ENCODE measurements at places on chromosomes 7 and 10.

GRCh38 chr7:143280160-143280559 is 4.6 kb upstream of the TMEM139 start:
- no peak for DNase-seq

DNA sequence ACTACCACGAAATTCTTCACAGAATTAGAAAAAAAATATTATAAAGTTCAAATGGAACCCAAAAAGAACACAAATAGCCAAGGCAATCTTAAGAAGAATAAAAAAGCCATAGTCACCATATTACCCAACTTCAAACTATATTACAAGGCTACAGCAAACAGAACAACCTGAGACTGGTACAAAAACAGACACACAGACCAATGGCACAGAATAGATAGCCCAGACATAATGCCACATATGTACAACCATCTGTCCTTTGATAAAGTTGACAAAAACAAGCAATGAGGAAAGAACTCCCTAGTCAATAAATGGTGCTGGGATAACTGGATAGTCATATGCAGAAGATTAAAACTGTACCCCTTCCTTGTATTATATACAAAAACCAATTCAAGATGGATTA is 808.5 kb upstream of the ZWINT start:
- DNase-seq = no peak

DNA sequence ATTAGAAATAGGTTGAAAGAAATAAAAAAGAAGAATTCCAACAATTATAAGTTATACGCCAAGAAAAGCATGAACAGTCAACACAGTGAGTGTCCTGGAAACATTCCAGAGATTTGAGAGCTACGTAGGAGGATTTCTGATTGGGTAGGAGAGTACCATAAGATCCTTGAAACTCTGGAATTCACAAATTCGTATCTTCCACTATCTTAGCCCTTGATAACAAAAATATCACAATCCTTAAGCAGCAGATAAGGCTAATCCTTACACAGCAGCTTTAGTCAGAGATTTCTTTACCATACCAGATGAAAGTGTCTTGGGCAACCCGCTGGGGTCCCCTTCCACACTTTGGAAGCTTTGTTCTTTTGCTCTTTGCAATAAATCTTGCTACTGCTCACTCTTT is 8.2 kb downstream of the TPK1 start:
- DNase-seq = no peak

- no peak for DNase-seq
These were observed 4.7 kb downstream of the LRWD1 start for GRCh38 chr7:102469351-102469971.

DNA sequence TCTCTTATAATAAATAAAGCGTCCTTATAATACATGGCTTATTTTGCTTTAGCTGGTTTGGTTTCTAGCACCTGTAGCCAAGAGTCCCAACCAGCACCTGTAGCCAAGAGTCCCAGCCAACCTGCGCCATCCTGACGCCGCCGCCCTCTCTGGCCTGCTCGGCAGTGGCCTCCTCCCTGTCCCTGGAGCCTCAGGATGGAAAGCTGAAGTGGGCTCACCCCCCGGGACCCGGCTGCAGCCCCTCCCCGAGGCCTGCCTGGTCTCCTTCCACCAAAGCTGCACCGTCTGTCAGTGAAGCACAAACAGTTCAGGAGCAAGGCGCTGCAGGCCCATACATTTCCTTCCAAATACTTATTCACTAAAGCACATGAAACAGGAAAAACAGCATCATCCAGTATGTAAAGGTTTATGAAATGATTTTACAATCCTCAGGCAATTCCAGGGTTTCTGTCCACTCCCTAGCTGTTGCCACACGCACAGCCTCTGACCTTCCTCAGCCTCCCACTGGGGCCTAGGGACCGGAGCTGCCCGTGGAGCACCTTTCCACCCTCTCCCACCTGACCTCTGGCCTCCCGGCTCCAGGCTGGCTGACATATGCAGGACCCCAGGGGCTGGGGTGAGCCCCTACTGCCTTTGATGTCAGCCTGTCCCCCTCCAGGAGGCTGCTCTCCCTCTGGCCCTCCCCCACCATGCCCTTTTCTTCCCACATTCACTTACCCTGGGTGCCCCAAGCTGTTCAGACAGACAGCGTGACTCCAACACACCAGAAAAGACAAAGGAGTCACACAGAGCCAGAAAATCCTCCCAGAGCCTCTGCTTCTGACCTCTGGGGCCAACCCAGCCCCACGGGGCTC is 149.6 kb upstream of the PPP2R2D start:
- DNase-seq = no peak

GRCh38 chr7:33888166-33888565 is 17.2 kb upstream of the BMPER start:
- DNase-seq = no peak

- peak; percentile 24 for DNase-seq
These were observed 427.1 kb downstream of the GPAM start for GRCh38 chr10:111756217-111757061.

- DNase-seq = no peak
These were observed 86.7 kb downstream of the ZMIZ1 start for GRCh38 chr10:79155301-79156081.

DNA sequence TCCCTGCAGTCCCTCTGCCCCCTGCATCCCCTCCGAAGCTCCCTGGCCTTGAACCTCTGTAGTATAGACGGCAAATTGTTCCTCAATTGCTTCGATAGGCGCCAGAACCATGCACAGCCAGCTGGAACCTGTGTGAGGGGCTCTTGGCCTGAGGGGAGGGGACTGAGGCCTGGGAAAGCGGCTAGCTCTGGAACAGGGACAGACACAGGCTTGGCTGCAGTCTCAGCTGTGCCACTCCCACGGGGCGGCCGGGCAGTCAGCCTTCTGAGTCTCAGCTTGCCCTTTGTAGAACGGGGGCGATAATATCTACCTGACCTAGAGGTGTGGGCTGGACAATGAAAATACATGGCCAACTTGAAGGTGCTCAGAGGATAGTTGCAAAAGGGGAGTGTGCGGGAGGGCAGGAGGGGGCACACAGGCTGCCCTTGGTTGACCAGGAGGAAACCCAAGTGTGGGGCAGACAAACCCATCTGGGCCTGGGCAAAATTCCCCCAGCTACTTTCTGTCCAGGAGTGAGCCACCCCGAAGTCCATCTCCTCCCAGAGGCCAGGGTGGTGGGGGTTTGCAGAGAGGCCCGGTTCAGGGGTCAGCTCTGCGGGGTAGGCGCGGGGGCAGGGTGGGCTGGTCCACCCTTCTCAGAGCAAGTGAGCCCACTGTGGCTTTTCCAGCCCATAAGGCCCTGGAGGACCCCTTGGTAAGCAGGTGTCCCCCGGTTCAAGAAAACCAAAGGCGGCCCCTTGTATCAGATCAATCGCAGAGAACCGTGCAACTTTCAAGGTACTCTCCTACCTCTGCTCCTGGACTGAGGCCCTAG is 4.6 kb downstream of the CRYGN start:
- DNase-seq = no peak

DNA sequence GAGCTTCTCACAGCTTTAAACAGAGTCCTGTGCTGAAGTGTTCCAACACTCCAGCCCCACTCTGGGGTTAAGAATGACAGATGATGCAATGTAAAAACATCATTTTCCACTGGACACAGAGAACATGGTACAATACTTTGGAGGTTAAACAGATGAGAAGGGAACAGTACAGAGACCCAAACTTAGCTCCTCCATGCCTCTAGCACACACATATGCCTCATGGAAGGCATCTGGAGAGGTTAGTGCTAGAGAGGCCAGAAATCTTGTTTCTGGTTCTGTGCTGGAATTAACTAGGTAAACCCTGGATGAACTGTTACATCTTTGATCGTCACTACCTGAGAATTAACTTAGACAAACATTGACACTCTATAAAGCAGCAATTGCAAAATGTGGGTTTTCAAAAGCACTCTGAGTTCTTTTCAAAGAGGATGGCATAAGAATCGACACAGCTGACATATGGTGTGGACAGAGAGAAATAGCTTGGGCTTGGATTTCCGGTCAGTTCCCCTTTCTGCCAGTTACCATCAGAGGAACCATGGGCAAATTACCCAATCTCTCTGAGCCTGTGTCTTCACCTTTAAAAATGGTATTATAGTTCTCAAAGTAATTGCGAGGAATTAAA is 81.9 kb downstream of the KCNMA1 start:
- no peak for DNase-seq

DNA sequence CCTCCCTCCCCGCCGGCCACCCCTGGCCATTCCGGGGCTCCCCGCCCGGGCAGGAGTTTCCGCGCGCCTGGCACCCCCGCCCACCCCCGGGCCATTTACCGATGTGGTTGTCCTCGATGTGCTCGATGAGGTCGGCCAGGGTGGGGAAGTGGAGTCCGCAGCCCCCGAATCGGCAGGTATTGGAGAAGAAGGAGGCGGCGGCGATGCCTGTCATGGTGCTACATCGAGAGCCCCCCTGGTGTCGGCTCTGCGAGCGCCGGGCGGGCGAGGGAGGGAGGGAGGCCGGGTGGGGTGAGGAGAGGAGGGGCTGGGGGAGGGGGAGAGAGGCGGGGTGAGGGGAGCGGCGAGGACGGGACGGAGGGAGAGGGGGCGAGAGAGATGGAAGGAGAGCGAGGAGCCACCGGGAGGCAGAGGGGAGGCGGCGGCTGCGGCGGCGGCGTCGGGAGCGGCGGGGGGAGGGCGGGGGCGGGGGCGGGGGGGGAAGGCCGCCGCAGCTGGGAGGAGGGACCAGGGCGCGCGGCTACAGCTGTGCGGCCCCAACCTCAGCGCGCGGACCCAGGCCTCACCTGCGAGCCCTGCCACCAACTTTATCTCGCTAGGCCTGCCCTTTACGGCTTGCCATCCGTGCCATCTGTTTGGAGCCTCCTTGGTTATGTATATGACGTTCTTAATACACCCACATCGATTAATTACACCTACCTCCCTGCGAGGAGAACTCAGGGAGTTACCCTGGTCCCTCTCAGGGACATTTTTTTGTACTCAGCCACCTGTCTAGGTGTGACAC is at the start of gene JAZF1:
Gene JAZF1, minus strand, starts transcription at position 432 of the 784 bp plus-strand sequence.
- peak; percentile 48 for DNase-seq

GRCh38 chr7:7816084-7816483 is 97.7 kb upstream of the RPA3 start:
- DNase-seq = no peak

- no peak for DNase-seq
These were observed 17.1 kb upstream of the PTF1A start for GRCh38 chr10:23174977-23175512.

- DNase-seq = no peak
These were observed 5.0 kb downstream of the TNS3 start for GRCh38 chr7:47576866-47577306.

- DNase-seq = no peak
These were observed 270.6 kb downstream of the TWIST1 start for GRCh38 chr7:18846765-18847215.

DNA sequence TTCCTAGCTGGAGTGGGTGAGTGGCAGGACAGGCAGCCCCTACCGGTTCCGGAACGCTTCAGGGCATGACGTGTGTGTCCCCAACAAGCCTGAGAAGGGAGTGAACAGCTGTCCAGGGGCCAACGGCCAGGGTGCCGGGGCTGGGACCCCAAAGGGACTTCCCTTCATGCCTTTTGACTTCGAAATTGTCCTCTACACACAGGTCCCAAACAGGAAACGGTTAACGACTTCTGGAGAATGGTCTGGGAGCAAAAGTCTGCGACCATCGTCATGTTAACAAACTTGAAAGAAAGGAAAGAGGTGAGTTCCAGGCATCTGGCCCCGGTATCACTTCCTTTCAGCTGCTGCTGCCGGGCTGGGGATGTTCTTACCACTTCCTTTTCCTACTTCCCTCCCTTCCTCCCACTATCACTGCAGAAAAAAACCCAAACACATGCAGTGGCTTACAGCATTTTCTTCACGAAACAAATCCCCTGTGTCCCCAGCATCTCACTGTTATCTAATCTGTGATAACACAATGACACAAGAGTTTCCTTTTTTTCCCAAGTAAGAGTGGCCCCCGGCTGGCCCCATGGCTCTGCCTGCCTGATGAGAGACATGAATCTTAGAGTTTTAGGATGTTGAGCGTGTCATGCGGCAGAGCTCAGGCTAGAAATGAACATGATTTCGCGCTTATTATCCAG is 63.2 kb downstream of the MKI67 start:
- peak; percentile 60 for DNase-seq

GRCh38 chr10:110160522-110160921 is 46.9 kb upstream of the MXI1 start:
- DNase-seq = no peak

GRCh38 chr10:116281775-116282174 is 8.8 kb upstream of the GFRA1 start:
- no peak for DNase-seq

GRCh38 chr10:10796061-10796773 is 221.5 kb upstream of the CELF2 start:
- DNase-seq = no peak

- DNase-seq = no peak
These were observed 431.0 kb upstream of the MKI67 start for GRCh38 chr10:128557149-128557710.

All from activated CD4-positive, alpha-beta T cell treated with anti-CD3 and anti-CD28 coated beads for 48 hours (primary cell).